ENCODE measurements at places on chromosomes 11 and 22.

GRCh38 chr11:64624883-64625481 is 34.0 kb downstream of the SLC22A12 start:
- DNase-seq: no peak

- peak; percentile 28 for DNase-seq
These were observed 3.7 kb downstream of the OSBP start for GRCh38 chr11:59611570-59612565.

- DNase-seq: peak; percentile 44
These were observed 40.1 kb upstream of the FLI1 start for GRCh38 chr11:128653801-128654231.

- no peak for DNase-seq
These were observed 528 bp upstream of the ARRB1 start for GRCh38 chr11:75351791-75352587.

DNA sequence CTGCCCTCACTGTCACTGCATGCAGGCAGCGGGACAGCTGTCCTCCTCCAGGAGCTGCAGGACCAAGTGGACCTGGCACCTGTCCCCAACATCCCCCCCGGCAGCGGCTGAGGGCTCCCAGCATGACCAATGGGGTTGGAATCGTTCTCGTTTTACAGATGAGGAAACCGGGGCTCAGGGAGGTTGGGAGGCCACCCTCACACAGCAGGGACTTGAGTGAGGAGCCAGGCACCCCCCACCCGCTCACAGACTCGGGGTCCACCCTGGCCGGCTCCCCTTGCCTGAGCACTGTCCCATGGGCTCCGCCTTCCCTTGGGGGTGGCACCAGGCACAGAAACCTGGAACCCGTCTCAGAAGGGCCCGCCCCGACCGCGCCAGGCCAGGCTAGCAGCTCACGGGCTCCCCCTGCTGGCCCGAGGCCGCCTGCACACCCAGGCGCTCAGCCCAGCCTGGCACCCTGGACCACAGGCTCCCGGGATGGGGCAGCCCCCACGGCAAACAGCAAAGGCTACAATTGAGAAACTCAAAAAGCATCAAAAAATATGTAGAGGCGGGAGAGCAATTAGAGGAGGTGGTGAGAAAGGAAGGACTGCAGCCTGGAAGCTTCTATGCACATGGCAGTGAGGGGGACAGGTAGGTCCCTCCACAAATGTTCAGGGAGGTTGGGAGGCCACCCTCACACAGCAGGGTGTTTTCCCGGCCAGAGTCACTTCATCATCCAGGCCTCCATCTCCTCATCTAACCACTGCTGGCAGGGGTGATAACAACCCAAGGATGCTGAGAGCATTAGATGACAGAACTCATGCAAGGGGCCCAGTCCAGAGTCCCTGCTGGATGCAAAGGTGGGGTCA is 12.8 kb downstream of the MACROD1 start:
- DNase-seq: no peak

GRCh38 chr11:61149624-61150615 is 11.3 kb downstream of the VPS37C start:
- DNase-seq: no peak

GRCh38 chr11:115263799-115264656 is 240.2 kb downstream of the CADM1 start:
- DNase-seq: no peak

DNA sequence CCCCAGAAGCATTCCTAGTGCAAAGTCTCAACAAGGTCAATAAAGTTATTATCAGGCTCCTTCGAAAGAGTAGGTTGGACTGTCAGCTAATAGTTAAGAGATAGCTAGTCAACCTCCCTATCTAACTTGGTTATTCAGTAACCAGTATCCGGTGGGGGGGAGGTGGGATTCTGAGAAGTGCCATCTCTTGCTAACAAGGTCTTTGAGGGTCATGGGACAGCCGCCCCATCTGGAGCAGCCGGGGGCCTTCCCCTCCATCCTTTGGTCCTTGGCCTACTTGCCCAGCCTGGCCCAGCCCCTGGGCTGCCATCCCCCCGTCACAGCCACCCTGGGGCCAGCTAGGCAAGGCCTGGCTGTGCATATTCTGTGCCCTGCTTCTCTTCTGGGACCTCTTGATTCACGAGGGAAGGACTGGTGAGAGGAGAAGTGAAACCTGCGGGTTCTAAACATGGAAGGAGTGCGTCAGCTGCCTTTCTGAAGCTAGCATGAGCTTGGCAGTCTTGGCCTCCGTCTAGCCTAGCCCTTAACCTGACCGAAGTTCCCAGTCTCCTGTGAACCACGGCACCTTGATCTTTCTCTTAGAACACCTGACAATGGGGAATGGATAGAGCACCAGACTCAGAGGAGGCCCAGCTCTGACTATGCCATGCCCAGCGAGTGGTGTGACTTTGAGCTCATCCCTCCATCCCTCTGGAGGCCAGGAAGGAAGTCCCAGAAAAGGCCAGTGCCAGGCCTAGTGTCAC is 9.3 kb downstream of the SLC37A2 start:
- no peak for DNase-seq

- DNase-seq: no peak
These were observed 21.8 kb upstream of the LRRC10B start for GRCh38 chr11:61486779-61487178.

DNA sequence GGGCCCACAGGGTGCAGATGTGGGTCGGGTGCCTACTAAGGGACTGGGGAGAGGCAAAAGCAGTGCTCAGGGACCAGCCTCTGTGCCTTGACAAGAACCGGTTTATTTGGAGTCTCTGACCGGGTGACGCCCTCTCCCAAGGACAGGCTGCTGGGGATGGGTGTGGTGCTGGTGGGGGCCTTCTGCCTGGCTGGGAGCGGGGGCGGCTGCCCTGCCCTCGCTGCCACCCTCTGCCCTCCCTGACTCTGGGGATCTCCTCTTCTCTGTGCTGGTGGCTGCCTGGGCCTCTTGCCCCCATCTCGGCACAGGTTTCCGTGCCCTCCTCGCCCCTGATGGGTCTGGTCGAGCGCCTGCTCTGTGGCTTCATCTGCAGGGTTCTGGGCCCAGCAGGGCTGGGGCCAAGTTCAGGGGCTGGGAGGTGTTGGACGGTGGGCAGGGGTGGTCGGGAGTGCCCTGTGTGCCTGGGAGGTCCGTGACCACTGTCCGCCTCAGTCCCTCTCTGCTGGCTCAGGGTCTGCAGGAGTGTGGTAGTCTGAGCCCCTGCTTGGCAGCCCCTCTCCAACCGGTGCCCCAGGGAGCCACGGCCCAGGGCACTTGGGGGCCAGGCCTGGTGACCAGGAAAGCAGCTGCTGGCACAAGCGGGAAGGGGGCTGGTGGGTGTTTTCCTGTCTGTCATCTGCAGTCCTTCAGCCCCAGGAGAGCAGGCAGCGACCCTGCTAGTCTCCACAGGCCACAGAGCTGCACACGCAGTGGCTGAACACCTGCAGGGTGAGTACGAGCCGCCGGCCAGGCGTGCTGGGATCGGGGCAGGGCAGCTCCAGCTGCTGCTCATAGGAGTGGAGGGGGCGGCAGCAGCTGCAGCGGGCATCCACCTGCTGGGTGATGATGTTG is 23.5 kb downstream of the MUC6 start:
- DNase-seq: no peak

GRCh38 chr11:88169471-88169870 is 5.8 kb downstream of the RAB38 start:
- DNase-seq: no peak

- DNase-seq: no peak
These were observed 39.1 kb downstream of the SERPIND1 start for GRCh38 chr22:20813056-20813455.

DNA sequence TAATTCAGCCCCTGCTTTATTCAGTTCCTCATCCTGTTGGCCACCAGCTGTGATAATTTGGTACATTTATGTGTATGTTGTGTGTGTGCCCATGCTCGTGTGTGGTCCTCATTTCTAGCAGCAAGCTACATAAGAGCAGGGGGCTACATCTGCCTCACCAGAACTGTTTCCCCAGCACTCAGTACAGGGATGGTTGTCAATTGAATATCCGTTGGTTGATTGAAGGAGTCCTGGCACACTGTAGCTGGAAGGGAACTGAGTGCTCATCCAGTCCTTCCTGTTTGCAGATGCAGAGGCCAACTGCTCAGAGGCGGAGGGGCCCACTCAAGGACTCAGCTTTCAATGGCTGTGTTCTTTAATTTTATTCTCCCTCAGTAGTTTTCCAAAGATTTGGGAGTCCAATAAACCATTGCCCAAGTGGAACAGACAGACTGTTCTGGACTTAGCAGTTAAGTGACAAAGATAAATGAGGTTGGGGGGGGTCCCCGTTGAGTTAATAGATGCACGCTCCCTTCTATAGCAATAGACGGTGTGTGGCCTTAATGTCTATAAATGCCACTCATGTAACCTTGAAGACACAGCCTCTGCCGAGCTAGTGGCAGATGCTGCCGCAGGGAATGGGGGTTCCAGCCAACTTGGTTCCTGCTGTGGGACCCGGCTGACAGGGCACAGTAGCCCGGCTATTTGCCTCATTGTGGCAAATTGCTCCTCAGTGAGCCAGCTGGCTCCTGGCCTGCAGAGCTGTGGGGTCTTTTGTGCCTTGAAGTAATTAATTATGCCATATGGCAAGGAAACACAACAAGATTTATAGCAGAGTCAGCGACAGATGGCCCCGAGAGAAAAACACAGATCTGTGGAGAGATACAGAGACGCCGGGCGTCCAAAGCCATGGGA is 71.4 kb upstream of the GRK3 start:
- DNase-seq: no peak

DNA sequence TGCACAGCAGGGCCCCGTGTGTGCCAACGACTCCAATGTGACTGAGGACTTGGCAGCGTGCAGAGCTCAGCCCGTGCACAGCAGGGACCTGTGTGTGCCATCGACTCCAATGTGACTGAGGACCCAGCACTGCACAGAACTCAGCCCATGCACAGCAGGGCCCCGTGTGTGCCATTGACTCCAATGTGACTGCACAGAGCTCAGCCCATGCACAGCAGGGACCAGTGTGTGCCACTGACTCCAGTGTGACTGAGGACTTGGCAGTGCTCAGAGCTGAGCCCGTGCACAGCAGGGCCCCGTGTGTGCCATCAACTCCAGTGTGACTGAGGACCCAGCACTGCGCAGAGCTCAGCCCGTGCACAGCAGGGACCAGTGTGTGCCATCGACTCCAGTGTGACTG is 347.8 kb upstream of the B3GAT1 start:
- no peak for DNase-seq

DNA sequence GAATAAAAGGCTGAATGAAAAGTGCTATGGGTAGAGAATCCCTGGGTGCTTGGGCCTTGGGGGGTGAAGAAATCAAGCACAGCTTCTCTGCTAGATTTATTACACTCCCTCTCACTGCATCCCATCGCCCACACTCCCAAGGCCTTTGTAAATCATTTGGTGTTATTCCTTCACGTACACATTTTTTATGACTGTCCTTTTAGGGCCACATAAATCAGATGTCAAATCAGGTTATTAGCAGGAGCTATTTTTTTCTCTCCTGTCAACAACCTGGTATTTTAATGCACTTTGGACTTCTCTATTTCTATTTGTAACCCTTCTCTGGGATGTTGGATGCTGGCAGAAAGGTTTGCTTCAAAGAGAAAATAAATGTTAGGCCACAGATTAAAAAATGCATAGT is 408.8 kb downstream of the INSC start:
- DNase-seq: no peak

DNA sequence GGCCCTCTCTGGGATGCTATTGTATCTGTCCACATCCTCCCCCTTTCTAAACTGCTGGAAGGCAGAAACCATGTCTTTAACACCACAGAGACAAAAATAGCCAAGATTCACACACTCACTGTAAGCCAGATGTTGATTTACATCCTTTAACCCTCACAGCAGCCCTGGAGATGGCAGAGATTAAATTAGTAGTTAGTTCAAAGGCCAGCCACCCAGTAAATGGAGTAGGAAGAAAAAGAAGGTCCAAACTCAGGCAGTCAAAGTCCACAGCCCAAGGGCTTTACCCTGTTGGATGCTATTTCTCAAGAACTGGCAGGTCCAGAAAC is 2.1 kb upstream of the ZNHIT2 start:
- DNase-seq: no peak

DNA sequence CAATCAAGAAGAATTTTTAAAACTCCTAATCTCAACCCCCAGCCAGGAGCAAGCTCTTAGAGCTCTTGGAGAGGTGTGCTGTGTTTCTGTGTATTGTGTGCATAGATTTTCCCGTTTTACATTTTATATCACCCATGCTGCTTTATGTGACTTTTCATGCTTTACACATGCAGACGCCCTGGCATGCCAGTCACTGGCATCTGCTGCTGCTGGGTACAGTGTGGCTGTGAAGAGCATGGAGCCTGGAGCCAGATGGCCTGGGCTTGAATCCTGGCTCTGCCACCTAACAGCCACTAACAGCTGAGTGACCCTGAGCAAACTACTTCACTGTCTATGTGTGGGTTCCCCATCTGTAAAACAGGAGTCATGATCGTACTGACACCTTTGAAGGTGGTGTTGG is 23.1 kb downstream of the POLR3H start:
- no peak for DNase-seq

DNA sequence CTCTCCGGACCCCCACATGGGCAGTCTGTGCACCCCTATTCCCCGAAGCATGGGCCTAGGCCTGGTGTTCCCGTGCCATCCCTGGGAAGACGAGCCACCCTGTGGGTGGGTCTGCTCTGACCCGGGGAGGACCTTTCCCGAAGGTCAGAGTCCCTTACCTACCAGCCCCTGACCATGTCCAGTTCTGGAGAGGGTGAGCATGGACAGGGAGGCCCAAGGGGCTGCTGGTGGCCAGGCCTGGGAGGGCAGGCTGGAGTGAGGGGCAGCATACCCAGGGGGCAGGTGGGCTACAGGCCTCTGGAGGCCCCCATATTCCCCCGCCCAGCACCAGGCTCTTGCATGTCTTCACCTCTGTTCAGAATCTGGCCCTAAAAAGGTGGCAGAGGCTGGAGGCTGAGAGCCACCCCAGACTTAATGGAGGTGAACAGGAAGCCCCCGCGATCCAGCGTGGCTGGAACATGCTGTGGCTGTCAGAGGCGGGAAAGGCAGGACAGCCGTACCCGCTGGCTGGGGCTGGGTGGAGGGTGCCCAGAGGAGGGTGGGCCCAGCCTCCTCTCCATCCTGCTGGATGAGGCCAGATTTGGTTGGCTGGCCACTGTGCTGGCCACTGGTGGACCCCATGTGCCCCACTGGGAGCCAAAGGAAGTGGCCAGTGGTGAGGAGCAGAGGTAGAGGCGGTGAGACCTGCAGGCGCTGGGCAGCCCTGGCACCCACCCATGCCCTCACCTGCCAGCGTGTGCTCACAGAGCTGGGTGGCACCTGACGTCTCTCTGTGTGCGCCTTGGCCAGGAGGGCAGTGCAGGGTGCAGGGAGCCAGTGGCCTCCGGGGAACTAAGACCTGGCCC is 11.2 kb upstream of the SYT8 start:
- no peak for DNase-seq
